ENCODE measurements at places on chromosomes 16 and 17.

DNA sequence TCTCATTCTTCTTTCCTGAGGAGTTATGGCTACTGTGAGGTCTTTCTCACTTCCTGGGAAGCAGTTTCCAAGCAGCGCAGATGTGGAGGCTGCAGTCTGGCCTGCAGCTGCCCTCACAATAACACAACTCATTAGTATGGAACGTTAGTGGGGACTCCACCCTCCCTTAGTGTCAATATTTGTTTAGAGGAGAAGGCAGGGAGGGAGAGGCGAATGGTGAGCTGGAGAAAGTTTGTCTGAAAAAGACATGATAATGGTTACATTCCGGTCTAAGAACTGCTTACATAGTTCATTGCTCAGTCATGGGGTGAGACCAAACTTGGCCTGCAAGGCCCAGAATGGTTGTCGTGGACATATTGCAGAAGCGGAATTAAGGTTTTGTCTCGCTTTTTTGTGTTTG lies 170.2 kb downstream of the HS3ST3B1 start:
- DNase-seq: no peak

GRCh38 chr16:17474037-17474436 lies 3.3 kb upstream of the XYLT1 start:
- DNase-seq: no peak

DNA sequence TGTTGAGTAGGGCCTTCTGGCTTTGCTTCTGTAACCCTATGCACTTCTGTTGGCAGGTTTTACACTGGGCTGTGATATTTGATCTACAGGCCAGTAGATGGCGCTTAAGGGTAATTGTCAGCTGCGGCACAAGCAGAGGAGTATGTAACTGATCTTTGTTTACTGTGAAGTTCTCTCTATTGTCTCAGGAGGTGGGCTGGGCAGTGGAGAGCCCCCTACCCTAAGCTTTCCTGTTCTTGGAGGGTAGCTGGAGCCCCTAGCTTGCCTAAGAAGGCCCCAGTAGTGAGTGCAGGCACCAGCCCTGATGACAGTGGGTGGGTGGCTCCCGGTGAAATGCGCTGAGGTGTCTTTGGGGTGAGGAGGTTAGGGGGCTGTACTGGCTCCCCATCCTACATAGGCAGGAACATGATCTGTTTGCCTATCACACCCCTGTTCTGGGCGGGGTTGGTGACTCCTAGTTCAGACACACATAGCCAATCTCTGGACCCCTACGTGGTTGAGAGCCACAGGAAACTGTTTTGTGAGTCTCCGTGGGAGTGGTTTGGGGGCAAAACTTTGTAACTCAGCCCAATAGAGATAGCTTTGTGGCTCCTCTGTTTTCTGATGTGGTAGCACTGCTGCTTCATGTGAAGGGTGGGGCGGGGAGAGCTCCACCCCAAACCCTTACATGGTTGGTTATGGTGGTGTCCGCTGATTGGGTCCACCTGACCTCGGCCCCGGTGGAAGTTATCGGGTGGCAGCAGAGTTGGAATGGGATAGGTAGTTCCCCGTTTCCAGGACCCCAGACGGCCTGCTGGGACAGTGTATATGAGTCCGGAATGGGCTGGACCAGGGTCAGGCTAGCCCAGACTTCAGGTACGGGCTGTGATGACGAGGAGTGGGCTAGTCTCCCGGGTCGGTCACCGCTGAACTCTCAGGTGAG lies 60.4 kb downstream of the SLFN11 start:
- peak; percentile 72 for DNase-seq

DNA sequence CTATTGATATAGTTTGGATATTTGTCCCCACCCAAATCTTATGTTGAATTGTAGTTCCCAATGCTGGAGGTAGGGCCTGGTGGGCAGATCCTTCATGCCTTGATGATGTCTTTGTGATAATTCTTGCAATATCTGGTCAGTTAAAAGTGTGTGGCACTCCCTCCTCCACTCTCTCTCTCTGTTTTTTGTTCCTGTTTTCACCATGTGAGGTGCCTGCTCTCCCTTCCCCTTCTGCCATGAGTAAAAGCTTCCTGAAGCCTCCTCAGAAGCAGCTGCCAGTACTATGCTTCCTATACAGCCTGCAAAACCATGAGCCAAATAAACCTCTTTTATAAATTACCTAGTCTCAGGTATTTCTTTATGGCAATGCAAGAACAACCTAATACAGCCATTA lies 47.3 kb downstream of the TOM1L2 start:
- no peak for DNase-seq

DNA sequence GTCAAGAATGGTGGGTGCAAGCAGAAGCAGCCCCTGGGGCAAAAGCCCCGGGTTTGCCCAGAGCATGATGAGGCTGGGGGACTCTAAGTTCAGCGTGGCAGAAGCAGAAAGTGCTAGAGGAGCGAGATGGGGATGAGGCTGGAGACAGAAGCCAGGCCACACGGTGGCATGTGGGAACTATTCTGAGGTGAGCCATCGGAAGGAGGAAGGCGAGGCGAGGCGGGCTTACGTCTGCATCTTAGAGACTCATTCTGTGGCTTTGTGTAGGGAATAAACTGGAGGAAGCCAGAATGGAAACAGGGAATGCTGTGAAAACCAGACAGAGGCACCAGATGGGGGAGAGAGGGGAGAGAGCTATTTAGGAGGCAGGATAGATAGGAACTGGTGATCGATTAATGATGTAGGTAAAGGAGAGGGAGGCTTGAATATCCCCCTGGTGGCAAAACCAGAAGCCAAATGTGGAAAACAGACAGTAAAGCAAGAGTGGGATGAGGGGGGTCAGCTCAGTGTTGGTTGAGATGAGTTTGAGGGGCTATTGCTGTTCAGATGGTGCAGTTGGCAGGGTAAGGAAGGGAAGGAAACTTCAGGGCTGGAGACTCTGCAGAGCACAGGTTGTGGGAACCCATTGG lies 3.1 kb upstream of the TNFSF13 start:
- DNase-seq: no peak

DNA sequence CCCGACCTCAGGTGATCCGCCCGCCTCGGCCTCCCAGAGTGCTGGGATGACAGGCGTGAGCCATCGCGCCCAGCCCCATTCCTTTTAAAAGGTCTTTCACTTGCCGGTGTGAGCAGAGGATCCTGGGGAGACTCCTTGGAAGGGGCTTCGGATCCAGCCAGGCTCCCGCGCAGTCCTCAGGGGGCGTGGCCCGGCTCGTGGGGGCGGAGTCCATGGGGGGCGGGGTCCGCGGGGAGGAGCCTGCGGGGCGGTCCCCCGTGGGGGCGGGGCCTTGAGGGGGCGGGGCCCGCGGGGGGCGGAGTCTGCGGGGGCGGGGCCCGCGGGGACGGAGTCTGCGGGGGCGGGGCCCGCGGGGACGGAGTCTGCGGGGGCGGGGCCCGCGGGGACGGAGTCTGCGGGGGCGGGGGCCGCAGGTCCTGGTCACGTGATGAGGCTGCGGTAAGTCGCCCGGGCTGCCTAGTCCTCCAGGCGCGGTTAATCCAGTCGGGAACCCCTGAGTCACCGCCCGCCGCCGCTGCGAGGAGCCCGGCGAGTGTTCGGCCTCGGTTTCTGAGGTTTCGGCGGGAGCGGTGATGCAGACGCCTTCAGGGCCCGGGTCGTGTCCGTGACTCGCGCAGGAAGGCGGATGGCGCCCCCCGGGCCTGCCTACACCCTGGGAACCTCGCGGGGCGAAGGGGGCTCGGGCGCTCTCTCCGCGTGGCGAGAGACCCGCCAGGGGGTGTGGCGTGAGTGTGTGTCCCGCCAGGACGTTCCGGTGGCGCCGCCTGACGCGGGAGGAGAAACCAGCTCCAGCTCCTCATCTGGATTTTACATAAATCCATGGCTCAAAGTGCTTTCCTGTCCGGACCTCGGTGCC lies 23.6 kb upstream of the ABR start:
- DNase-seq: peak; percentile 51

GRCh38 chr17:79995696-79996095 lies 40.0 kb downstream of the TBC1D16 start:
- no peak for DNase-seq

- DNase-seq: no peak
Observed at GRCh38 chr16:2482249-2482648, 7.3 kb downstream of the TBC1D24 start.

DNA sequence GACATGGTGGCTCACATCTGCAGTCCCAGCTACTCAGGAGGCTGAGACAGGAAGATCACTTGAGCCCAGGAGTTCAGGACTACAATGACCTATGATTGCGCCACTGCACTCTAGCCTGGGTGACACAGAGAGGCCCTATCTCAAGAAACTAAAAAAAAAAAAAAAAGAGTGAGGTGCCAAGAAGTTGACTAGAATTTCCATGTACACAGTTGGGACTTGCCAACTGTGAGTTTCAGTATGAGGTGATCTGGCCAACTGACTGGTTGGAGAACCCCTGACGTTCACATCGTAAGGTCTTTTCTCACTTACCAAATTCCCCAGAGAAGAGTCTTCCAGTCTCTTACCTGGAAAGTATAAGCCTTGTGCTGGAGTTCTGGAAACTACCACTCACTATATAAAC lies 3.1 kb upstream of the MED11 start:
- DNase-seq: no peak

DNA sequence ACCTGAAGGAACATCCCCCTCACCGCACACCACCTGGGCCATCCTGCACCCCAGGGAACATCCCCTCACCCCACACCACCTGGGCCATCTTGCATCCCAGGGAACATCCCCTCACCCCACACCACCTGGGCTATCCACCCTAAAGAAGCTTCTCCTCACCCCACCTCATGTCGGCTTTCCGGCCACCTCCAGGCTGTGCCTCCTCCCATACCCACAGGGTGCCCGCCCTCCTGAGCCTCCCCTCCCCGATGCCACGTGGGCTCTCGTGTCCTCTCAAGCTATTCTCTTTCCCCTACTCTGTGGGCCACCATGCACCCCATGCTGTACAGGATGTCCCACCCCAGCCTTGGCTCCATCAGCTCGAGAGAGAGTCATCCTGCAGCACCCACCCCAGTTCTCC lies 18.0 kb downstream of the MYLK3 start:
- no peak for DNase-seq

DNA sequence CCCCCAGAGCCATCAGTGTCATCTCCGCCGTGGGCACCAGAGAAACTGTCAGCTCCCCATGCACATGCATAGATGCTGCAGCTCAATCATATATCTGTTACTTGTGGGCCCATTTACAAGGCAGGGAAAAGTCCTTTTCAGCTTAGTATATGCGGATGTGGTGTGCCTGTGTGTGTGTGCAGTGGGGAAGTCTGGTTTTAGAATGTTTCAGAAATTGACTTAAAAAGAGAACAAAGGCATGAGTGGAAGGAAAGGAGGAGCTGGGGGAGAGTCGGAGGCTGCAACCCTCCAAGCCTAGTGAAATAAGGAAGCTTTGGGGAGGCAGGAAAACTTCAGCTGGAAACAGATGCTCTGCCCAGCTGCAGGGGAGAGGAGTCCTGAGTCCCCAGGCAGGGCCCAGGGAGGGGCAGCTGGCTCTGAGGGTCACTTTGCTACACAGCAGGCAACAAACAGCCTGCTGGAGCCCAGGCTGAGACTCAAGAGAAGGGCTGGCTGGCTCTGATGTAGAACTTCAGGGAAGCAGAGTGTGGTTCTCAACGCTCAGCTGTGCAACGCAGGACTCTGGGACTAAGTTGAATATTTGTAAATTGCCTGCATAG lies 11.1 kb upstream of the CD300LD start:
- DNase-seq: no peak

DNA sequence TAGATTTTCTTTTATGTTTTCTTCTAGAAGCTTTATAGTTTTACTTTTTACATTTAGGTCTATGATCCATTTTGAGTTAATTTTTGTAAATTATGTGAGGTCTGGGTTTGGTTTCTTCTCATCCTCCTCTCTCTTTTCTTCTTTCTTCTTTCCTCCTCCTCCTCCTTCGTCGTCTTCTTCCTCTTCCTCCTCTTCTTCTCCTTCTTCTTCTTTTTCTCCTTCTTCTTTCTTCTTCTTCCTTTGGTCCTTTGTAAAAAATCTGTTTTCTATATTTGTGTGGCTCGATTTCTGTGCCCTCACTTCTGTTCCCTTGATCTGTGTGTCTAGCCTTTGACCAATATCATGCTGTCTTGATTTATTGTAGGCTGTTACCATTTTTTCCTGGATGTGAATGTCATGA lies 5.0 kb upstream of the SLC25A35 start:
- DNase-seq: no peak

- DNase-seq: no peak
Observed at GRCh38 chr17:38750044-38750311, 1.8 kb upstream of the PCGF2 start.

GRCh38 chr17:9755083-9755482 lies 36.3 kb downstream of the DHRS7C start:
- no peak for DNase-seq

DNA sequence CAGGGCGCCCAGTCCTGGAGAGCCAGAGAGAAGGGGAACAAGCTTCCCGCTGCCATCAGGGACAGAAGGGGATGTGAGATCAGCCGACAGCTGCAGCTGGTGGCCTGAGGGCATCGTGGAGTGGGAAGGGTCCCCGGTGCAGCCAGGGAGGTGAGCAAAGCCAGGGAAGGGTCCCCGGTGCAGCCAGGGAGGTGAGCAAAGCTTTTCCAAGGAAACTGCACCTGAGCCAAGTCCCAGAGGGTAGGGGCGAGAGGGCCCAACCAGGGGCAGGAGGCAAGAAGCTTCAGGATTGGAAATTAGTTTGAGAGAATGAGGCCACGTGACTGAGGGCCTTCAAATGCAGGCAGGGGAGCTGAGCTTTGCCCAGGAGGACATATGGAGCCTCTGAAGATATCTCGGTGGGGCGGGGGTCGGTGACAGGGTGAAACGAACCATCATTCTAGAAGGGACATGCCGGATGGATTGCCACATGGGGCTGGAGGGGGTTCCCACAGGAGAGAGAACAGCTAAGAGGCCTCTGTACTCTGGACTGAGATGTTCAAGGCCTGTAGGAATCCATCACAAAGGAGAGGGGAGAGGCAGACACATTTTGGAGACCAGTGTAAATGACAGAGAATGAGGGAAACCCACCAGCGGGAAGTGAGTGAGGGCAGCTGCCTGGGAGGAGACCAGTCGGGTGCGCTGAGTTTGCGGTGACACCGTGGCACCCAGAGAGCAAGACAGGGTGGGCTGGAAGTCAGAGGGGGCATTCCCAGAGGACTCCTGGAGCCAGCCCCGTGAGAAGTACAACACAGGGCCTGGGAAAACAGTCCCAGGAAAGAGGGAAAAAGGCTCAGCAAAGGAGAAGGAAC lies 31.4 kb upstream of the RPH3AL start:
- DNase-seq: no peak

- DNase-seq: no peak
Observed at GRCh38 chr16:75287708-75288107, 36.3 kb upstream of the BCAR1 start.

- DNase-seq: no peak
Observed at GRCh38 chr16:9946022-9946720, 236.1 kb downstream of the GRIN2A start.

GRCh38 chr16:61929776-61930175 lies 106.5 kb downstream of the CDH8 start:
- DNase-seq: no peak

DNA sequence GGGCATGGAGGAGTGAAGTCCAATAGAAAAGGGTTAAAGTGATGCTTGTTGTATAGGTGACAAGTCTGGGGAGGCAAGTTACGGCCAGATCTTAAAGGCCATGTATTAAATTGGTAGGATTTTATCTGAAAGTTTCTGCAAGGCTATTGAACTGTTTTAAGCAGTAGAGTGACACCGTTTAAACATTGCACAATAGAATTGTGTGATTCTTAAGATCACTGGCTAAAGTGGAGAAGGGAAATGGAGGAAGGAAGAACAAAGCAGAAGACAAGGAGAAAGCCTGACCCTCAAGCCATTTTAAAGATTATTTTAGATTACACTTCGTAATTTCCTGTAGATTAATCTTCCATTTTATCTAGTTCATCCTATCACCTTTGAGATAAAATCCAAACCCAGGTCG lies 5.6 kb upstream of the MPHOSPH6 start:
- DNase-seq: no peak

GRCh38 chr17:28643983-28644786 lies 773 bp downstream of the BLTP2 start:
- DNase-seq: peak; percentile 12

Measured in activated CD4-positive, alpha-beta T cell treated with anti-CD3 and anti-CD28 coated beads, Interleukin-2, amount 50 U/mL, for 1 hour (primary cell).